ENCODE measurements at places on chromosomes 16 and 17. TPM values are rescaled to one million over a fixed set of nuclear protein-coding genes. Genes with fewer than 3 reads are reported as not detected.

SHCBP1 gene
- 0.11 TPM for polyA plus RNA-seq

SRCAP gene
- 1.2 TPM for polyA plus RNA-seq

KRTAP4-4 gene
- polyA plus RNA-seq = not detected

SLC52A1 gene
- polyA plus RNA-seq = 0.20 TPM

CA7 gene
- polyA plus RNA-seq = not detected

- DNase-seq = peak; percentile 51
These were observed 22.8 kb upstream of the PVALEF start for GRCh38 chr17:81142301-81143199.

- no peak for DNase-seq
These were observed 20.1 kb downstream of the HSD17B2 start for GRCh38 chr16:82055117-82055516.

GRCh38 chr17:36592716-36593321 is 1.1 kb downstream of the DHRS11 start:
- DNase-seq = no peak

GRCh38 chr16:66264311-66265047 is 102.0 kb upstream of the CDH5 start:
- no peak for DNase-seq

DNA sequence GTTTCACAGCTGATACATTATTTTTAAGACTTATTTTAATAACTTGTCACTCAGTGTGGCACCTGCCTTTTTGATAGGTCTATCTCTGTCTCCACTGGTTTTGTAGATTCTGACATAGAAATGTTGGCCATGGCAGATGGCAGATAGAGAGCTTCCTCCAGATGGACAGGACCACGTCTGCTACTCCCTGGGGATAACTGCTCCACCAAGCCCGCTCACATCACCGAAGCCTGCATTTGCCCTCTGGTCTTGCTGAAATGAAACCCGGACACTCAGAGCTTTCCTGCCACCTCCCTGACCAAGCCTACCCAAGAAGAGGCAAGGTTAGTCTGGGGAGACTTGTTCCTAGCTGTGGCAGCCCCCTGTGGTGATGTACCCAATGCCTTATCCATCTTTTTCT is 16.4 kb upstream of the HAP1 start:
- DNase-seq = no peak

DNA sequence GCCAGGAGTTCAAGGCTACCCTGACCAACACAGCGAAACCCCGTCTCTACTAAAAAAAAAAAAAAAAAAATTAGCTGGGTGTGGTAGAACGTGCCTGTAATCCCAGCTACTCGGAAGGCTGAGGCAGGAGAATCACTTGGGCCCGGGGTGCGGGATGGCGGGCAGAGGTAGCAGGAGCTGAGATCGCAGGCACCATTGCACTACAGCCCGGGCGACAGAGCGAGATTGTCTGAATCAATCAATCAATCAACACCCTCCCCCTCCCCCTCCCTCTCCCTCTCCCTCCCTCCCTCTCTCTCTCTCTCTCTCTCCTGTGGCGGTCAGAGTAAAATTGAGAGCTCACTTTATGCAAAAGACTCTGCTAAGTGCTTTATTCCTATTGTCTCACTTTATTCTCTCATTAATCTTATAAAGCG is 1.2 kb downstream of the HSDL1 start:
- no peak for DNase-seq

GRCh38 chr17:9072696-9073339 is 51.5 kb downstream of the NTN1 start:
- DNase-seq = no peak

GRCh38 chr16:77496934-77497333 is 62.1 kb upstream of the ADAMTS18 start:
- DNase-seq = no peak

Measured in CD4-positive, alpha-beta memory T cell (primary cell).